RPMI7951 (cell line): ENCODE measurements at places on chromosomes 5 and 9. TPM values are rescaled to one million over a fixed set of nuclear protein-coding genes. Genes with fewer than 3 reads are reported as not detected.

SLC46A2 gene
- not detected in 2 replicates for total RNA-seq

AGXT2 gene
- total RNA-seq, result not detected in 2 replicates

DNA sequence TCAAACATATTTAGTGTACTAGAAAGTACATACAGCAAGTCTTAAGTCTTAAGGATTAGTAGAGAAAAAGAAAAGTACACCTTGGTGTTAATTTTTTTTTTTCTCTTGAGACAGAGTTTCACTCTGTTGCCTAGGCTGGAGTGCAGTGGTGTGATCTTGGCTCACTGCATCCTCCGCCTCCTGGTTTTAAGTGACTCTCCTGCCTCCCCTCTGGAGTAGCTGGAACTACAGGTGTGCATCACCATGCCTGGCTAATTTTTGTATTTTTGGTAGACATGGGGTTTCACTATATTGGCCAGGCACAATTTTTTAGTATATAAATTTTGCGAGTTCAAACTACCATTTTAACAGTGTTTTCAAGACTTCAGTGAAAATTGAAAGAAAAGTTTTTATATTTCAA is 1941.1 kb upstream of the CDH6 start:
- no peak for DNase-seq

GRCh38 chr9:6194934-6195333 is 20.7 kb upstream of the IL33 start:
- DNase-seq, result no peak

GRCh38 chr5:122368510-122369251 is 56.6 kb downstream of the SNCAIP start:
- no peak for DNase-seq
